ENCODE measurements at places on chromosomes 5 and 9.

- no peak for DNase-seq
These were observed 106.4 kb upstream of the EFNA5 start for GRCh38 chr5:107776922-107777740.

GRCh38 chr9:73229543-73229942, 77.9 kb downstream of the ANXA1 start:
- DNase-seq = no peak

- no peak for DNase-seq
These were observed 10.6 kb upstream of the NR3C1 start for GRCh38 chr5:143413958-143414669.

DNA sequence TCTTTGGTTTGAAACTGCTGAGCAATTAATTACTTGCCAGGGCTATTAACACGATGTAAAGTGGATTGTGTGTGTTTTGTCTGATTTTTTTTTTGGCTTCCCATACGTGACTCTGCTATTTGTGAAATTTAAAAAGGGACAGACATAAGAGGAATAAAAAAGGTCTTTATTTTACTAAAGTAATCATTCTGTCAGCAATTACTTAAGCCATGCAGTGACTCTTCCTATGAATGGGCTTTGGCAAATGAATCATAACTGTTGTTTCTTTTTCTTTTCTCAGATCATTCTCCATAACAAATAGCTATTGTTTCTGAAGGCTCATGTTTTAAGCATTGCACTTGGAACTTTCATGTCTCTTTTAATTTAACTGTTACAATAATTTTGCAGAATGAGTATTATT, 461.3 kb upstream of the RORB start:
- no peak for DNase-seq

- no peak for DNase-seq
These were observed 46.9 kb downstream of the THOC3 start for GRCh38 chr5:175921061-175921730.

GRCh38 chr5:19987612-19988361, at the start of gene CDH18:
CDH18 (minus strand) TSS chr5:19988200; CDS start chr5:19838986, 149,214 bp downstream.
- no peak for DNase-seq

DNA sequence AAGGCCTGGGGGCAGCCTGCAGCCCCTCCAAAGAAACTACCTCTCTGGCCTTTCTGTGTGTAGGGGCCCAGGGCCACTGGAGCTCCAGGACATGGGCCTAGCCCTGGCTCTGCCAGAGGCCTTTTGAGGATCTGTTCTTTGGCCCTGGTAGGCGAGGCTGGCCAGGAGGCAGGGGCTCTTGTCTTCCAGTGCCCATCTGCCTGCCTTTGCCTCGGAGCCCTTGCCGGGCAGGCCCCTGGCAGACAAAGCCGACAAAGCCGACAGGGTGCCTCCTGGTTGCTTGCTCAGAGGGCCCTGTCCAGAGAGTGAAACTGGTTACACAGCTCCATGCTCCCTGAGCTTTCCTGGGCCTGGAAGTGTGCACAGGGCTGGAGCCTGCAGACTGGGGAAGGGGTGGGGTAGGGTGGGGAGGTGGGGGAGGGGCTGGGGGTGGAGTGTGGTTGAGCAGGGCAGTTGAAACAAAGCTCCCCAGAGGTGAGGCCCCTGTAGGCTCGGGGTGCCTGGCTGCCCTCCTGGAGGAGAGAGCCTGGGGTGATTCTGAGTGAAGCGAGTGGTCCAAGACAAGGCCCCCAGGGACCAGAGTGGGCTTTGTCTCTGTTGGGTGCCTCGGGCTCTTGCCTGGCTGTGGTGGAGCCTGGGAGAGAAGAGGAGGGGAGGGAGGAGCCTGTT, 29.3 kb downstream of the PTPA start:
- DNase-seq = no peak

- no peak for DNase-seq
These were observed 35.4 kb downstream of the FBXO4 start for GRCh38 chr5:41960481-41960880.

GRCh38 chr9:113585555-113585954, 122.0 kb downstream of the RGS3 start:
- DNase-seq = no peak

- DNase-seq = no peak
These were observed 27.5 kb downstream of the FSD1L start for GRCh38 chr9:105475302-105475701.

- no peak for DNase-seq
These were observed 310.4 kb downstream of the GADD45G start for GRCh38 chr9:89915187-89915586.

DNA sequence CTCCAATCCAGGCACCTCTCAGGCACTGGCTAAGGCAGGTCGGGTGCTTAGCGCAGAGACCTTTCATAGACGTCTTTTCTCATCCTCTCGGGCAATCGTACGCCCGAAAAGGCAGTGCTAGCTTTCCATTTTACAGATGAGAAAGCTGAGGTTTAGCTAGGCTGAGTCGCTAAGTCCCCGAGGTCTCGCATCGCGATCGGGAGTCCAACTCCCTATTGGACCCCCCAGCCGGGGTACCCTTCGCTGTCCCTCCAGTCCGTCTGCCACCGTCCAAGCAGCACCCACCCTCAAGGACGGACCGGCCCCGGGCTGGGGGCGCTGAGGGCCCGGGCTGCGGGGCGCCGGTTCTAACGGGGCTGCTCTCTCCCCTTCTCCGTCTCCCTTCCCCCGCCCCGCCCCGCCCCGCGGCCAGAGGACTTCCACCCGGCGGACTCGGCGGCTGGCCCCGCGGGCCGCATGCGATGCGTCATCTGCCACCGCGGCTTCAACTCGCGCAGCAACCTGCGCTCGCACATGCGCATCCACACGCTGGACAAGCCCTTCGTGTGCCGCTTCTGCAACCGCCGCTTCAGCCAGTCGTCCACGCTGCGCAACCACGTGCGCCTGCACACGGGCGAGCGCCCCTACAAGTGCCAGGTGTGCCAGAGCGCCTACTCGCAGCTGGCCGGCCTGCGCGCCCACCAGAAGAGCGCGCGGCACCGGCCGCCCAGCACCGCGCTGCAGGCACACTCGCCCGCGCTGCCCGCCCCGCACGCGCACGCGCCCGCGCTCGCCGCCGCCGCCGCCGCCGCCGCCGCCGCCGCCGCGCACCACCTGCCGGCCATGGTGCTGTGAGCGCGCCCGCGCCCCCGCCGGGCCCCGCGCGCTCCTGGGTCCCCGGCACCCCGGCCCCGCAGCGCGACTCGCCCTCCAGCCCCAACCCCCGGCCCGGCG, 12.5 kb upstream of the EXOSC2 start:
- DNase-seq = peak; percentile 37

GRCh38 chr5:90347462-90347861, 62.1 kb downstream of the CETN3 start:
- DNase-seq = no peak

DNA sequence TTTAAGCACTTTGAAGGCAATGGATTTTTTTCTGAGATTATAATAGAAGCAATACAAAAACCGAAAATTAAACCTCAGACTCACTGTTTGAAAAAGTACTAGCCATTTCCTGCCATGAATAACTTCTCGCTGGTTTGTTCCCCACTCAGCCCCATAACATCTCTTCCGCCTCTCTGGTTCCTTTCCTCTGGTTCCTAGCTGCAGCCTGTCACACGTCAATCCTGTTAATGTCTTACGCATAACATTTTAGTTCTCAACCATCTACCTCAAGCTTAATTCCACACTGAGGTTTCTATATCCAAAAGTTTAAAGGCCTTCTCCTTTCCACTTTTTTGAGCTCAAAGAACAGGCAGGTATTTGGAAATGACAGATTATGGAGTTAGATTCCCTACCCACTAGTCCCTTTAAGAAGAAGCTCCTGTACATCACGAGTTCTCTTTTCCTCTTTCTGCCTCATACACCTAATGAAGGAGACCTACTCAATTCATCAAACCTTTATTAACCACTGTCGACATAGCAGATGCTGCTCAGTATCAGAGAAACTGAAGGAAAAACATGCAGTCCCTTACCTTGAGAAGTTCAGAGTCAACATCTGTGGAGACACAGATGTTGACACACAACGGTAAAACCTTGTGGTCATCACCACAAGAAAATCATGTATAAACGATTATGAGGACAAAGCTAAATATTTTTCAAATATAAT, 243.0 kb upstream of the PTGER4 start:
- peak; percentile 62 for DNase-seq

DNA sequence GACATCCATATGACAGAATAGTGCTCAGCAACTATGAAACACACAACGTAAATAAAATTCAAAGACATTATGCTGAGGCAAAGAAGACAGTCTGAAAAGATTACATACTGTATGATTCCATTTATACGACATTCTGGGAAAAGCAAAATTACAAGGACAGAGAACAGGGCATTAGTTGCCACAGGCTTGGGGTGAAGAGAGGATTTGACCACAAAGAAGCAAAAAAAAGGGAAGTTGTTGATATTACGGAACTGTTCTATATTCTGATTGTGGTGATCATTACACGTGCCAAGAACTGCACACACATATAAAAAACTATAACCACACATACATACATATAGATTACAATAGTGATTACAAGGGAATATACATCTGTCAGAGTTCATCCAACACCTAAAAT, 24.1 kb downstream of the CDK5RAP2 start:
- DNase-seq = no peak

DNA sequence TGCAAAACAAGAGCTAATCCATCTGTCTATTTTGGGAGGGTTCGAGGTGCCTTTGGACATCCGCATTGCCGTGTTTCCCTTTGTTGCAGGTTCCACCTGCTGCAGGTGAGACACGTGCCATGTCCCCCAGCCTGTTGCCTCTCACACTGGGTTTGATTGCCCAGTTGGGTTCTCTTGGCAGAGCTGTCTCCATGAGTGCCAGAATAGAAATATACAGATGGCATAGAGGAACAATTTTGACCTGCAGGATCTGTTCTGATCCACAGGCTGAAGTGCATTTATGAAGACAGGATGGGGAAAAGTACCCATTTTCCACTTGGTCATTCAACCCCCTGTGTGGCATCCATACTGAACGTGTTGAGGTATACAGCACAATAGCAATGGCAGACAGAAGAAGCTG, 178.1 kb downstream of the SGCD start:
- no peak for DNase-seq

DNA sequence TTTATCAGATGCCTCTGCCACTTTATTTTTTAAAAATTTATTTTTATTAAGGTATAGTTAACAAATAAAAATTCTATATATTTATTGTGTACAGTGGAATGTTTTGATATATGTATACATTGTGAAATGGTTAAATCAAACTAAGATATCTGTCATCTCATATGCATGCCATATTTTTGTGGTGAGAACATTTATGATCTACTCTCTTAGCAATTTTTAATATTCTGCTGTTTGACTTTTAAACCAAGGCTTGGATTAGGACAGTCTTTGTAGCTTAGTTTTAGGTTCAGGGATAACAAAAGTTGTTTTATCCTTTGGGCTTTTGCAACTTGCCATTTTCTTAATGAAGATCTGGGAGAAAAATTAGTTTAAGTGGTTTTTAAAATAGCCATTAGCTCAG, 46.0 kb upstream of the CDKN2B start:
- no peak for DNase-seq

DNA sequence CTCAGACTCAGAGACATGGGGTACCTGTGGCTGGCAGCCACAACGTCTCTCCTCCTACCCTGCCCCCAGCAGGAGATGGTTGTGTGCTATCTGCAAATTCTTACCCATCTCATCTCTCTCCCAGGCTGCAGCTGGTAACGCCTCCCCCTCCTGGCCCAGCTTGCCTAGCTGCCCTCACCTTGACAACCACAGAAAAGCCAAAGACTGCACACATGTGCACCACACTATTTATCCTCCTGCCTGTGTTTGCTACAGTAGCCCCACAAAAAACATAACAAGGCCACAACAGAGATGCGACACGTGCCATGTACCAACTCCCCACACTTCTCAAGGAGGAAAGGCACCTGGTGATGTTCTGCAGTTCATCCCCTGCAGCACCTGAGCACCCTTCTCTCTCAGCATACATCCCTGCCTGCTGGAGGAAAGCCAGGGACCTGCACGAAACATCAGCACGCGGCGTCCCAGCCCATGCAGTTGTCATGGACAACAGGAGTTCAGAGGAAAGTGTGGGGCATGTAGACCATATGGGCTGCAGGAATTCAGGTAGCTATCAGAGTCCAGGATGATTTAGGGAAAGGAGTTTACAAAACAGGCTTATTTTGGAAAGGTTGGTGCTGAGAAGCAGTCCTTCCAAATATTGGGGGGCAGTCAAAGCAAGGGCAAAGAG, 168.7 kb downstream of the C5orf15 start:
- DNase-seq = no peak

GRCh38 chr9:92718086-92719001, 46.3 kb downstream of the BICD2 start:
- DNase-seq = no peak

GRCh38 chr5:121108725-121109124, 644.6 kb downstream of the PRR16 start:
- DNase-seq = no peak

- DNase-seq = no peak
These were observed 205.1 kb upstream of the EFNA5 start for GRCh38 chr5:107875833-107876232.

GRCh38 chr5:40475561-40475960, 204.2 kb upstream of the PTGER4 start:
- no peak for DNase-seq

GRCh38 chr5:59693492-59694309, 199.8 kb downstream of the PDE4D start:
- DNase-seq = no peak

DNA sequence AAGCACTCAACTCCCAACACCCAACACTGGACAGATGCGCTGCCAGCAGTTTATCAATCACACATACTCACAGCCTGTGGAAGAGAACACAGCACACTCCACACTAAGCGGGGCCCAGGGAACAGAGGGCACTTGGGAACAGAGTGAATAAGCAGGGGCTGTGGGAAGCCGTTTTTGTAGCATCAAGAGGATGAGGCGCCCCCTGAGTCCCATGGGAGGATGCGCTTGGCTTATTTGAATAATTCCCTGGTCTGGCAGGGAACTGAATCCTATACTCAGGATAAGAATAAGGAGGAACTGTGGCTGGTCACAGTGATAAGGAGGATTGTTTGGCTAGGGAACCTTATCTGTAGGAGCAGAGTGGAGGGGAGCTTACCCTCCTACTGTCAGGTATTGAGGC, 96.1 kb upstream of the DNAH5 start:
- DNase-seq = no peak

DNA sequence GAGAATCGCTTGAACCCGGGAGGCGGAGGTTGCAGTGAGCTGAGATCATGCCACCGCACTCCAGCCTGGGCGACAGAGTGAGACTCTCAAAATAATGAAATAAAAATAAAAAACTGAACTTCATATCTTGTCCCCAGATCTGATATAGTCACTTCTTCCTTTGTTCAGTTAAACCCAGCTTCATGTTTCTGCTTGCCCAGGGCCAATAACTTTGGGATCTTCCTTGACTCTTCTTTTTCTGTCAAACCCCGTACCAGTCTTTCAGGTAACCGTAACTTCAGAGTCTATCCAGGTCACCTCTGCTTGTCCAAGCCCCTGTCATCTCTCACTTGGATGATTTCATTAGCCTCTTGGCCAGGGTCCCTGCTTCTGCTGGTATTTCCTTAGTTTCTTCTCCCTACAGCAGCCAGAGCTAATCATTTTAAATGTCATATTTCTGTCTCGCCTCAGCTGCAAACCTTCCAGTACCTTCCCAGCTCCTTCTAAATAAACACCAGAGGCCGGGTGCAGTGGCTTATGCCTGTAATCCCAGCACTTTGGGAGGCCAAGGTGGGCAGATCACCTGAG, 19.7 kb upstream of the ABL1 start:
- no peak for DNase-seq

- DNase-seq = no peak
These were observed 94.3 kb downstream of the MVB12B start for GRCh38 chr9:126420643-126421564.

- no peak for DNase-seq
These were observed 197.3 kb downstream of the SLIT3 start for GRCh38 chr5:169103586-169104181.

GRCh38 chr5:81486711-81487110, 92.8 kb upstream of the ACOT12 start:
- no peak for DNase-seq
